ENCODE measurements at places on chromosomes 11 and 22. TPM values are rescaled to one million over a fixed set of nuclear protein-coding genes. Genes with fewer than 3 reads are reported as not detected.

Gene MPPED2
- not detected for total RNA-seq

Gene NLRP10
- not detected for total RNA-seq

- no peak overlapping the region for H3K4me3 ChIP-seq
- DNase-seq, result no peak
- H3K36me3 ChIP-seq, result no peaks in the 10 kb centered on the region
These were observed 54.7 kb downstream of the SMIM38 start for GRCh38 chr11:69210310-69211035.

DNA sequence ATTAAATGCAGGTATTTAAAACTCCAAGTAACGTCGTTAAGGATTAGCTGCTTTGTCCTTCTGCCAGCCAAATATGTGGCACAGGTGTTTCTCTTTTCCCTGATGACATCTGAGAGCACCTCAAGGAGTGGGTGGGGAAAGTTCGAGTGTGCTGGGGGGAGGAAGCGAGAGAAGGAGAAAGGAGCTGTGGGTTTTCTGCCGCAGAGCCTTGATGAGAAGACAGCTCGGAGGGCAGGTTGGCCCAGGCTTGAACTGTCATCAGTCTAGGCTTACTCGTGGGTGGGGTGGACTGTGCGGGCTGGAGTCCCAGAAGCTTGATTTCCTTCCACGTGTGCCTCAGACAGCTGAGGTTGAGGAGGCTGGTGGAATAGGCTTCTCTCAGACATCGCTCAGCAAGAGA, 15.2 kb upstream of the SORL1-AS1 start:
- H3K27ac ChIP-seq, result peak overlapping the region; percentile 99
- DNase-seq, result peak; percentile 38
- H3K27me3 ChIP-seq, result no peaks in the 10 kb centered on the region
- peak overlapping the region; percentile 76 for H3K4me3 ChIP-seq

GRCh38 chr11:62242021-62242420, at the start of gene SCGB1D2:
TSS of gene SCGB1D2 (plus strand) at chr11:62242239. CDS start at chr11:62242308, 69 bp downstream.
- H3K4me3 ChIP-seq, result no peak within 1 kb of the TSS
- no peak within 1 kb of the TSS for H3K27ac ChIP-seq
- no peaks in the 10 kb centered on the region for H3K4me1 ChIP-seq

DNA sequence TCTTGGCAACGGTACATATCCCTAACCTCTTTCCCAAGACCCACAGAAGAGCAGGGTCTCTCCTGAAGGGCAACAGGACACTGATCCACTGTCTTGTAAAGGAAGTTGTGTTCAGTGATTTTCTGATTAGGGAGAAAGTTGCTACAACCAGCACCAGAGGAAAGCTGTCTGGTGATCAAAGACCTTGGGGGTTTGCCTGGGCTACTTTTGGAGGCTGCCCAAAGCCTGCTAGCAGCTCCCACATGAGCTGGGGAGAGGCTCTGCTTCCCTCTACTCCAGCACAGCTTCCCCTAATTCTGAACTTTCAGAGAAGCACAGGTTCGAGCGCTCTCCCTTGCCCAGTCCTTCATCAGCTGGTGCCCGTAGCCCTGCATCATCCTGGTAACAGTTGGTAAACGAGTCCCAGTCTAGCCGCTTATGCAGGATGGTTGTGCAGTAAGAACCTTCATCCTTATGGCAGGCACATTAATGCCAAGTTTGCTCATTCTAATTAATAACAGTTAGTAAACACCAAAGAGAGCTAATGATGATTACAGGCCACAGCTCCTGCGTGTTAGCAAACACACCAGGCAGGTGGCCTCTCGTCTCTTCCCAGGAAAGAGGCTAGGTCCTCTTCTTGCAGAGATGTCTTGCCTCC, 173.1 kb downstream of the NTM start:
- H3K36me3 ChIP-seq, result no peaks in the 10 kb centered on the region
- H3K4me3 ChIP-seq, result no peak overlapping the region
- H3K4me1 ChIP-seq, result no peaks in the 10 kb centered on the region
- no peak overlapping the region for H3K27ac ChIP-seq

Measured in T-helper 17 cell (primary cell).